Cardiac septum (tissue), 1 donor: ENCODE measurements at places on chromosomes 5 and 9. TPM values are rescaled to one million over a fixed set of nuclear protein-coding genes. Genes with fewer than 3 reads are reported as not detected.

DNA sequence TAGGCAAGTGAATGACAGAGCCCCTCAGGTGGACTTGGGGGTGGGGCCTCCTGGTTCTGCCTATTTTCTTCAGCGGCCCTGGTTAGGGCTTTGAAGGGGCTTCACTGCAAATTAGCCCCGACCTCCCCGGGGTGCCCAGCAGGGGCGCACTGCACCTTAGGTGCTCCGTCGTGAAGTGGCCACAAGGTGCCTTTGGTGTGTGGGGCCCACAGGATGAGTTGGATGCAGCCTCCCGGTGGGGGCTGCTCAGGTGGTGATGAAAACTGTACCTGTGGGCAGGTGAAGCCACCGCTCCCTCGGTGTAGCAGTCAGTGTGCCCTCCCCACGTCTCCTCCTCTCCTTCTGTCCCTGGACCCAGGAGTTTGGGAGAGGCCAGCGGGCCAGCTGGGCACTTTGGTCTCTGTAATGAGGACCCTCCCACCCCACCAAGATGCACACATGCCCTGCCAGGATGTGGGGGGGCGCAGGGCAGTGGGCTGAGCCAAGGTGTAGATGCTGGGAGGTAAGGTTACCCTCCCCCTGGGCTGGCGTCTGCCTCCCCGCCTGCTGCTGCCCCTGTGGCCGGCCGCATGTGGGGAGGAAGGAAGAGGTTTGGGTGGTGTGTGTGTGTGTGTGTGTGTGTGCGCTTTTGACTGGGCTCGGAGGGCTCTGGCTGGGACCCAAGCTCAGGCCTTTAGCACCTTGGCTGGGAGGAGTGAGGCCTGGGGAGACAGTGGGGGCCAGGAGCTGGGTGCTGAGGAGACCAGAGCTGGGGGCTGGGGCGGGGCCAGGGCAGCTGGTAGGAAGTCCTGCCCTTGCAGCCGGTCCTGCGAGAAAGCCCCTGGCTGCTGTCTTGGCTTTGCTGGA is 55.6 kb downstream of the RXRA start:
- DNase-seq, result peak; percentile 87

DNA sequence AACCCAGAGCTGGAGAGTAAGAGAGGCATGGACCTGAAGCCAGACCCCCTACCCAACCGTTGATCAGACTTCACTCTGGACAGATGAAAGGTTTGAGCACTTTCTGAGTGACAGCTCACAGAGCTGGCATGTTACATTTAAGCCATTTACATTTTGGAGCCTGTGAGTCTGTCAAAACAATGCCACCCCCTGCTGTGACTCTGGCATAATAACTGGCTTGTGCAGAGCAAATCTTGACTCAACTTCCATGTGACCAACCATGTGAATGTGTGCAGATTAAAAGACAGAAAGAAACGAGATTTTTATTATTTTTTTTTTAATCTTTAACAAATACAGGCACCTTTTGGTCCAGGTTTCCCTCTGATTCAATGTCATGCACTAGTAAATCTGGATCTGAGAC is 48.5 kb downstream of the MFAP3 start:
- DNase-seq, result no peak

GRCh38 chr5:64688391-64688790 is 1.9 kb upstream of the SHISAL2B start:
- no peak for DNase-seq

- no peak for DNase-seq
Observed at GRCh38 chr9:111362526-111362925, 32.5 kb upstream of the OR2K2 start.

DNA sequence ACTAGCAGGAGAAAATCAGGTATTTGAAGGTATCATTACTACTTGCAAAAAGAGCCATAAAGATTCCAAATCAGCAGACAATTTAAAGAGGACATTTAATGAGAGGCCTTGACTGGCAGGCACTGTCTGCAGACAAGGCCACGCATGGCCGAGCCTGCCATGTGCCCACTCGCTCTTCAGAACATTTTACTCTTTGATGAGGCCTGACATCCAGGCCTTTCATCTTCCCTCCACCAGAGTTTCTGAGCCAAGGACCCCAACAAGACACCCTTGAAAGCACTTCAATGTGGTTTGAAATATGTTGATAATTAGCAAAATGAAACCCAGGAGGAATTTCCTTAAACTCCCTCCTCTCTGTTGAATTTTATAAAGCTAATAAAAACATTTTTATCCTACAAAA is 16.4 kb downstream of the AK8 start:
- no peak for DNase-seq

DNA sequence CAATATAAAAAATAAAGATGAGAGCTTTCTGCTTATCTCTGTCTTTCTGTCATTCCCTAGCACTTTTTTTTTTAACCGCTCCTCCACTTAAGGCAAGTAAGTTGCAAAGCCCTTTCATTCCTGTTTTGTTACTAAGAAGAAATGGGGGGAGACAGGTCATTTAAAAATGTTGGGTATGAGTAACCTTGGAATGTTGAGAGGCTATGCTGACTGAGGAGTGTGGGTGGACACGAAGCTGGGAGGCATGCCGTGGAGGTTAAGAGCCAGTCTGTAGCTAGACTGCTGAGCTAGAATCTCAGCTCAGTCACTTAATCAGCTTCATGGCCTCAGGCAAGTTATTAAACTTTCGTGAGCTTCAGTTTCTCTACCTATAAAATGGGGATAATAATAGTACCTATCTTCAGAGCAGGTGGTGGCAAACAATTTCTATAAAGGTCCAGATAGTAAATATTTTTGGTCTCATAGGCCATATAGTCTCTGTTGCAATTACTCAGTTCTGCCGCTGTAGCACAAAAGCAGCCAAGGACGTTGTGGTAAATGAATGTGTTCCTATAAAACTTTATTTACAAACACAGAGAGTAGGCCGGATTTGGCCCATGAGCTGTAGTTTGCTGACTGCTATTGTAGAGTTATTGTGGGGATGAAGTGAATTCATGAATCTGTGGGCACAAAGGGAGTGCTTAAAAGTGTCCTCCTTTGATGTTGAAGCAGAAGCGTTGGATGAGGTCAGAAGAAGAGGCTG is 220.0 kb downstream of the GABBR2 start:
- peak; percentile 22 for DNase-seq

HABP4 gene
- 29.7 TPM for total RNA-seq

OR1Q1 gene
- not detected for total RNA-seq

TSC1 gene
- total RNA-seq, result 52.7 TPM
